Stimulated activated CD4-positive, alpha-beta T cell treated with anti-CD3 and anti-CD28 coated beads, Interleukin-12 subunit alpha, Interleukin-12 subunit beta, amount 100 ng/mL, for 48 hours (primary cell): ENCODE measurements at places on chromosomes 5 and 9.

GRCh38 chr5:35855187-35855586 lies 1.5 kb upstream of the IL7R start:
- DNase-seq = no peak

DNA sequence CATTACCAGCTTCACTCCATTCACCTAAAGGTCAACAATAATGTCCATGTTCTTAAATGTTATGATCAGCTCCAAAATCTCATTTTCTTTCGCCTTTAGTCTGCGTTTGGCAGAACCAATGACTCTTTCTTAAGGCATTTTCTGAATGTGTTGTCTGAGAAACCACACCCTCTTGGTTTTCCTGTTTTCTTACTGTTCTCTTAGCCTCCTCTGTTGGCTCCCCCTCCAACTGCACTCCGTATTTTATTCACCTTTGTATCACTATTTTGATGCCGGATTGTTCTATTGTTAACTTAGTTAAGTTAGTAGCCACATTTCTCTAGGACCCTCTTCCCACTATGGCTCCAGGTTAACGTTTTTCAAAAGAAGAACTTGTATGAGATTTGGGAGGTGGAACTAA lies 185.6 kb downstream of the DMAC1 start:
- no peak for DNase-seq

GRCh38 chr9:35220659-35221338 lies 59.0 kb downstream of the UNC13B start:
- DNase-seq = no peak

GRCh38 chr5:82911910-82912309 lies 165.3 kb downstream of the TMEM167A start:
- DNase-seq = no peak

DNA sequence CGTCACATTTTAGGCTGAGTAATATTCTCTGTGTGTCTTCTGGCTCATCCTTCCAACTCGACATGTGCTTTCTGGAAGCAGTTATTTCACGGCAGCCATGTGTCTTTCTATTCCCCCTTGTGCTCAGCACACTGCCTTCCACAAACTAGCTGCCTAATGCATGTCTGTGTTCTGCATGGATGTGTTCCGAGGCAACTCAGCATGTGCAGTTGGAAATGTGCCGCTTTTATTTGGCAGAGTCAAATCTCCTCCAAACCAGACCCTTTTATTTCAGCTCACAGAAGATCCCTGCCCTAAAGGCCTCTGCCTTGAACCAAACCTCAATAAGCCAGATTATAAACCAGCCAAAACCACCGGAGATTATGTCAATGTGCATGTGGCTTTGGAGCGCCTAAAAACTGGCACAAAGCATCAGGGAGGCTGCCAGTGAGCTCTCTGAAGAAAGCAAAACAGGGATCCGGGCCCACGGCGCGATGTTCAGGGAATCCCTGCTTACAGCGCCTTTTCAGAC lies 360.2 kb downstream of the DEPDC1B start:
- no peak for DNase-seq

- DNase-seq = no peak
Measured at GRCh38 chr5:139958432-139959148, 84.5 kb downstream of the NRG2 start.

GRCh38 chr5:59207401-59207800 lies 624.5 kb downstream of the RAB3C start:
- no peak for DNase-seq

DNA sequence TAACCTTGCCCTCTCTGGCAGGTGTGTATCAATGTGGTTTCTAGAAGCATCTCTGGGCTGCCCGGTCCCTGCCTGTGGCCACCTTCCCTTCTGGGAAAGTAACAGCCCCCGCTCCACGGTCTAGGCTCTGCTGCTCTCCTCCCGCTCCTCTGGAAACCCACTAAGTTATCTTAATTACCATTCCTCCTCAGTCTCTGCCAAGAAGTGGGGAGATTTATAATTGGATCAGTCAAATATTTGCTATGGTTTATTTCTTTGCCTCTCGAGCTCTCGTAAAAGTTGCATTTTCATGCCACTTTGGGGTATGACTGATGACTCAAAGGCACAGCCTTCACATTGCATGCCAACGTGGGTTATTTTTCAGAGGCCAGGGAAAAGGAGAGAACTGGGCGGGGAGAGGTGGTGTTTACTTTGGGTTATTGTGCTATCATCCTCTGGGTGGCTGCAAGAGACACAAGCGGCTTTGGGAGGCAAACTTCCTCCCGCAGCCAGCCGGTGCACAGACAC lies 205.3 kb upstream of the WWC1 start:
- DNase-seq = no peak

DNA sequence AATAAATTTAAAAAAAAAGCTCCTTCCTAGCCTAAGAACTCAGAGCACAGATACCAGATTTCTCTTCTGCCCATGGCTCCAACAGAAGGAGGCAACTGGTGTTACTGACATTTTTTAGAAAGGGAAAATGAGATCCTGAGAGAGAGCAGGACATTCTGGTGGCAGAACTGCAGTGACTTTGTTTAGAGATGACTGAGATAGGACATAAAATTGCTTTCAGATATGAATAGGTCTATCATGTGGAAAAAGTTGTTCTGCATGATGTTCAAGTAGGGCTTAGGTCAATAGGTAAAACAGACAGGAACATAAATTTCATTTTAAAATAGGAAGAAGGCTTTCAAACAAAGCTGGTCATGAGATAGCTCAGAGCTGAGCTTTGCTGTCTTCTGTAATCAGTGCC lies 49.6 kb downstream of the NIPAL4 start:
- DNase-seq = no peak

GRCh38 chr9:74528207-74528606 lies 31.1 kb downstream of the RORB start:
- DNase-seq = no peak

- DNase-seq = no peak
Measured at GRCh38 chr5:6273749-6274148, 104.6 kb downstream of the MED10 start.

GRCh38 chr5:56816546-56817081 lies 1.3 kb downstream of the MAP3K1 start:
- DNase-seq = no peak

- no peak for DNase-seq
Measured at GRCh38 chr9:133355881-133356357, 368 bp downstream of the SURF1 start.

DNA sequence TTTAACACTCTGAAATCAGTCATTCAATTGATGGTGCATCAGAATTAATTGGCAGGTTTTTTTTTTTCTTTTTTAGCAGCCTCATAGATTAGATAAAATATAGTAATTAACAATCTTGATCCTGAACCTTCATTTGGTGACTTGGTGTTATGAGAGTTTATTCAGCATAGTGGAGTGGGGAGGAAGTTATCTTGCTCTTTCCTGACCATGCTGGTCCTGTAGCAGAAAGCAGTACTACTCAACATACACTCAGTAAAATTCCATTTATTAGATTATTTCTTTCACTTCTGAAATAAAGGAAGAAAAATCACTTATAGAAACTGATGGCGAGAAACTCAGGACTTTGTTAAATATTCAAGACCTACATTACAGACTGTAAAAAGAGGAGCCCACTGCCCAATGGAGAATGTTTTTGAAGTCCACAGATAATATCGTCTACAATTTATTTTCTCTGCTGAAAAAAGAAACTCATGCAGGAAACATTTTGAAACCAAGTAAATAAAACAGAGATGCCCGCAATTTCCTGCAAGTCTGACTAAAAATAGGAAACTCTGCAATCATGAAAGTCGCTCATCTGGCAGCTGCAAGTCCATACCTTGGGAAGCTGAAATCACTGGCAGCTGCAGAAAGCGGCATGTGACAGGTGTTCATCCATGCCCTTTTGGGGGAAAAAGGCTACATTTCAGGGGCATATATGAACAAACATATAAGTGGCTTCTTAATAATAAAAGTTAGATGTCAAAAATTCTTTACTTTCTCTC lies 233.2 kb upstream of the RFX3 start:
- no peak for DNase-seq

GRCh38 chr5:29462241-29462640 lies 1731.2 kb upstream of the CDH6 start:
- no peak for DNase-seq

- peak; percentile 76 for DNase-seq
Measured at GRCh38 chr5:142012186-142012785, 541 bp downstream of the GNPDA1 start.
